HepG2 (cell line): ENCODE measurements at places on chromosomes 1 and 21. TPM values are rescaled to one million over a fixed set of nuclear protein-coding genes. Genes with fewer than 3 reads are reported as not detected.

The AMPD1 gene
- total RNA-seq: not detected in 2 replicates

GRCh38 chr1:11377001-11377583 is 101.9 kb upstream of the DISP3 start:
- no peak for DNase-seq

The LAPTM5 gene
- 0.34 and 0.86 TPM in 2 replicates for total RNA-seq

The PTPN7 gene
- not detected in 2 replicates for total RNA-seq

GRCh38 chr1:77202751-77203150 is 16.5 kb downstream of the PIGK start:
- DNase-seq: no peak

GRCh38 chr1:55886856-55887712 is 671.9 kb upstream of the USP24 start:
- DNase-seq: no peak

DNA sequence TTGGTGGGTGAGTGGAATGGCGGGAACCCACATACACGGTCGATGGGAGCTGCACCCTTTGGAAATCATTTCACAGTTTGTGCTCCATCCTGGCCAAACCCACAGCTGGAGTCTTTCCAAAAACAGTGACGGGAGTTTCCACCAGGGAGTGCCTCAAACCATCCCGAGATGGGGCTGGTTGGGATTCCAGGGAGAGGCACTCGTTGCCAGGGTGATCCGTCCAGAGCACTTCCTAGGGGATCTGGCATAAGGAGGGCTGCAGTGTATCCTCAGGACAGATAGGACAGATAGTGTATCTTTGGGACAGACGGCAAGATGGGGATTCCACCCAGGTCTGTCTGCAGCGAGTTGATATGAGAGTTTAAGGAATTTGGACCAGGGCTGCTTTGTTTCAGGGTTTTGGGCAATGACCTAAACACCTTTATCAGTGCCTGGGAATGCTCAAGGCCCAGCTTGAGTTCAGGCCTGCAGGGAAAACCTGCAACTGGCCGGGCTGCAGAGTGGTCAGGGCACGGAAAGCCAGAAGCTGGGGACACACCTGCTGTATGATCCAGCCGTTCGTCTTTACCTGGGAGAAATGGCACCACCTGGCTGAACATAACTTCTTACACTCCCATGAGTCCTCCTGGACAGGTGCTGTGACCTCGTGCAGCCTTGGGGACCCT is 3.4 kb upstream of the POFUT2 start:
- no peak for DNase-seq

DNA sequence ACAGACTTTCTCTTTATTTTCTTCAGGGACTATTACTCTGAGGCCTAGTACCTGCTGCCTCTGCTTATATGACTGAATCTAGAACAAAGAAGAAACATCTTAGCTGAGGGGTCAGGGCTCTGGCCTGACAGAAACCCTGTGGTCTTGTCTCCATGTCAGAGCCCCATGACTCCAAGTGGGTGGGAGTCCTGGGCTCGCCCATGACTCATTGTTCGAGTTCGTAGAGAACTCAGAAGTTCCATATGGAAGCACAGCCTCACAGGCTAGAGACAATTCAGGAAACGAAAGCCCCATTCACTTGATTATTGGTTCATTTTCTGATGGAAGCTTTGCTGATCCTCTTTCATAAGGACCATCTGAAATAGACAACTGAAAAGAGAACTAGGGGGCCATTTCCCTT is 73.2 kb downstream of the CD58 start:
- DNase-seq: no peak
